Calu3 (cell line): ENCODE measurements at places on chromosomes 1 and 21. TPM values are rescaled to one million over a fixed set of nuclear protein-coding genes. Genes with fewer than 3 reads are reported as not detected.
A peak's percentile ranks its signal among the peaks of the same experiment; 100 is the strongest.

Gene PCAT6
- 1.3 and 2.8 TPM in 2 replicates for total RNA-seq

Gene SH3BGR
- 3.2 and 3.7 TPM in 2 replicates for total RNA-seq

Gene CHRM3
- 2.3 and 2.6 TPM in 2 replicates for total RNA-seq

Gene PDE4B
- 2.2 and 2.9 TPM in 2 replicates for total RNA-seq

Gene SPATA21
- total RNA-seq: not detected in 2 replicates

Gene AKR7A3
- 1.7 and 2.2 TPM in 2 replicates for total RNA-seq

Gene CYB5RL
- 12.9 and 14.5 TPM in 2 replicates for total RNA-seq

Gene RGS5
- total RNA-seq: 1.9 and 6.7 TPM in 2 replicates

DNA sequence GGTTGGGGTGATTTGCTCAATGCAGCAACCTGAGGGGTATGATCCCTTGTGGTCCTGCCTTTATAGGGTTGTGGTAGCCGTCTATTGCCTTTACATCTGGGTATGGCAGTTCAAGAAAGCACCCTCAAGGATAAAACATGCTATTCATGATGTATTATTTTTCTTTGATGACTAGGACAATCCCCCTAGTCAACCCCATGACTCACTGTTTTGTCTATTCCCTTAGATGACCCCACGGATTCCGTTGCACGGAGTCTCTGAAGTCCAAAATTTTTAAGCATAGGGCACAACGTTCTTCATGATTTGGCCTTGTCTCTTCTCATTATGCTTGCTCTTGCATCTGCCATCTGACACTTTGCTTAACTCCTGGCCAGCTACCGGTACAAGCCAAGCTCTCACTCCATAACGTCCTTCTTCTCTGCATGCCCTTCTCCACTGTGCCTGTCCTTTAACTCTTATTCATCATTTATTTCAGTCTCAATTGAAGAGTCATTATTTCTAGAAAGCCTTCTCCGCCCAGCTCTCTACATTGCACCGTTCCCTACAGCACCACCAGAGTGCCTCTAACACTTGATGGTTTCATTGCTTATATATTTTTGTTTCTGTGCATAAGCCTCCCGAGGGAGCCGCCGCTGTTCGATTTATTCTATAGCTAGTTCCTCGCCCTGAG, 838 bp upstream of the DISP1 start:
- no peak for DNase-seq

- no peak for DNase-seq
Observed at GRCh38 chr21:31894457-31894856, 21.6 kb downstream of the HUNK start.

DNA sequence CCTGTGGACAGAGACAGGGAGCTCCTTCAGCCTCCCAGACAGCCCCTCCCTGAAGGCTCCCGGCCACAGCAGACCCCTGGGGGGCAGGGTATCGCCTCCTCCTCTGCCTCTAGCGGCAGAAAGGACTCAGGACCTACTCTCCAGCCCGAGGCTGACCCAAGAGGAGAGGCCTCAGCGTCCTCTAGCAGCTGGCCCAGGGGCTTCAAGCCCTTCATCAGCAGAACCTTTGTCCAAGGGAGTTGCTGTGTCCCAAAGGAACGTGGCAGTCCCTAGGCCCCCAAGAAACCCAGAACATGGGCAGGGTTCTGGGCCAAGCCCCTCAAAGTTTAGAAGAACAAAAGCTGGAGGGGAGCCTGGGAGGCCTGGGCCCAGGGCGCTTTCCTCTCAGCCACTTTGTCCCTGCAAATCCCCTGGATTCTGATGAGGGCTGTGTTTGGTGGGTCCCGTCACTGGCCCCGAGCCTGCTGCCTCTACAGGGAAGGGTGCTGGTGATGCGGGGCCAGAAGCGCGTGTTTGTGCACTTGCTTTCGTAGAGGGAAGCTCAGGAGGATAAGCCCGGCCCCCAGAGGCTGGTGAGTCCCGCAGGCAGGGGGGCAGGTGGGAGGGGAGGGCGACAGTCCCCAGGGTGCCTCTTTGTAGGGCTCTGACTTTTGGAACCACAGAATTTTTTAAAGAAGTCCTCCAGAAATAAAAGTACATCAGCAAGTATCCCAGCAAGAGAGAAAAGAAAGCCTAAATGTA, 13.3 kb downstream of the ITGB2 start:
- DNase-seq: no peak

GRCh38 chr21:43211760-43212115, 42.9 kb downstream of the CRYAA start:
- DNase-seq: no peak

DNA sequence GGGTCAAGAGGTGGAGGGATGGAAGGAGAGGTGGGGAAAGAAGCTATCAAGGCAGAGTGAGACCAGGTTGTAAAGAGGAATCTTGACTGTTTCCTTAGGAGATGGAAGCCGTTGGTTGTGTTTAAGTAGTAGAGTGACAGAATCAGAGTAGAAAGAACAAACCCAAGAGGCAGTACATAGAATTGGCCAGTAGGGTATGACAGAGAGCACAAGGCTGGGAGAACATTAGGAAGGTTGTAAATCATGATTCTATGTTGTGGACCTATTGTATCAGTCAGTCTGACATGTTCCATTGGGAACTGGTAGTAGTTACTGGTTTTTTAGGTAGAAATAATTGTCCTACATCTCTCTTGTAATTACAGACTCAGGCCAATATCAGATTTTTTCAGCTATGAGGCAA, 486.9 kb upstream of the USP24 start:
- peak; percentile 18 for DNase-seq

DNA sequence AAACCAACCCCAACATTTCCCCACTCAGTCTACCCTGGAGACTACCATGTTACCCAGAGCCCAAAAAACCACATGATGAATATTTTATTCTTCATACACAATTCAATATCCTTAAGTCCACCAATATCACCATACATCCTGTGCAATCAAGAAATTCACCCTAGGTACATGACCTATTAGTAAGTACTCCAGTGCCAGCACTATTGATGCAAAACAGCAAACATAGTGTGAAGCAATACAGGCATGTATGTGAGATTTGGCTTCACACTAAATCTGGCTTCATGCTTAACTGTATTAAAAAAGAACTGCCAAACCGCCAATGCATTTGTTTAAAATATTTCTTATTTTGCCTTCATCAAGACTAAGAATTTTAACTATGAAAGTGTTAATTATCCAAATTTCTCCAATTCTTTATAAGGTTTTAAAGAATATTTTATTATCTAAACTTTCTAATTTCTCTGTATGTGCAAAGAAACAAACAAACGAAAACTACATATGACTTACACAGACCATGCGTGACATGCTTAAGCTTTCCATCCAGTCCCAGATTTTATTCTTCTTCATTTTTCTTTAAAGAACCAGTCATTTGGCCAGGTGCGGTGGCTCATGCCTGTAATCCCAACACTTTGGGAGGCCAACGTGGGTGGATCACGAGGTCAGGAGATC, 22.4 kb upstream of the TMEM125 start:
- no peak for DNase-seq

- no peak for DNase-seq
Observed at GRCh38 chr1:95068956-95069709, 3.6 kb downstream of the ALG14 start.

- no peak for DNase-seq
Observed at GRCh38 chr1:118021668-118022067, 92.1 kb downstream of the WDR3 start.

DNA sequence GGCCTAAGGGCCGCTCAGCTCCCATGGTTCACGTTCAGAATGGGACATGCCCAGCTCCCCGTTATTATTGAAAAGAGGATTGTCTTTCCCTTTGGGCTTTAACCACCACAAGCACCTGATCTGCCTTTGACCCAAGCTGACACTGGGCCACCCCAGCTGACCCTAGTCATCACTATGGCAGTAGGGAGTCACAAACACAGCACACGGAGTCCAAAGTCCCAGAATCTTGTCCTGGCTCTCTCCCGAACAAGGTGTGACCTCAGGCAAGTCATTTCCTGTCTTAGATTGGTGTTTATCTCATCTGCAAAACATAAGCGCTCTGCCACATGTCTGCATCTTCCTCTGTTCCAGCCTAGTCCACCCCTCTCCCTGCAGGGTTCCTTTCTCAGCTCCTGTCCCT, 31.5 kb downstream of the IGFN1 start:
- DNase-seq: no peak

DNA sequence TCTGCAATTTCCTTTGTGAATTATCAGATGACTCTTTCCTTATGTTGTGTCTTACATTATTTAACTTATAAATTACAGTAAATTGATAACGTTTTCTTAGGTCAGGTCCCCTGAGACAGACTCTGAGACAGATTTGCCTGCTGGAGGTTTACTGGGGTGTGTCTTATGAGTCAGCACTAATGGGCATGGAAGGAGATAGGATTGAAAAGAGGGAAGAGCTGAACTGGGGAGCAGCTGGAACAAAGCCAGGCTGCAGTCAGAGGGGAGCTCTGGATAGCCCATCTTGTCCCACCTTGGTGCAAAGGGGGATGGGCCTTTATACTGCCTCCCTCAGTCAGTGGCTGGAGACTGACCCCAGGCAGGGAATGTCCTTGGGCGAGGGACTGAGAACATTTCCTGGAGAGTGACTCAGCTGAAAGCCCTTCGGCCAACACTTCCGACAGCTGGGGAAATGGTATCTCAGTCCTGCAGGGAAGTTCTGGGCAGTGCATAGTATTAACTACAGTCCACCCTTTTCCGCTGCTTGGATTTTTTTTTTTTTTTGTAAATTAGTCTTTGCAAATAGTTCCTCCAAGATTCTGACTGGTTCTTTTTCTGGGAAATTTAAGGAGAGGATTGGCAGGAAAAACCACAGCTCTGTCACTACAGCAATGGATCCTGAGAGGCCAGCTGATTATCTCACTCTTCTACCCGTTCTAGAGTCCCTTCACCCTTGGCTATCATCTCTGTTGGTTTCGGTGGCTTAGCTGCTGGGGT, 39.1 kb upstream of the CDC42BPA start:
- peak; percentile 75 for DNase-seq

- no peak for DNase-seq
Observed at GRCh38 chr21:42341776-42342542, 8.8 kb downstream of the TFF2 start.

DNA sequence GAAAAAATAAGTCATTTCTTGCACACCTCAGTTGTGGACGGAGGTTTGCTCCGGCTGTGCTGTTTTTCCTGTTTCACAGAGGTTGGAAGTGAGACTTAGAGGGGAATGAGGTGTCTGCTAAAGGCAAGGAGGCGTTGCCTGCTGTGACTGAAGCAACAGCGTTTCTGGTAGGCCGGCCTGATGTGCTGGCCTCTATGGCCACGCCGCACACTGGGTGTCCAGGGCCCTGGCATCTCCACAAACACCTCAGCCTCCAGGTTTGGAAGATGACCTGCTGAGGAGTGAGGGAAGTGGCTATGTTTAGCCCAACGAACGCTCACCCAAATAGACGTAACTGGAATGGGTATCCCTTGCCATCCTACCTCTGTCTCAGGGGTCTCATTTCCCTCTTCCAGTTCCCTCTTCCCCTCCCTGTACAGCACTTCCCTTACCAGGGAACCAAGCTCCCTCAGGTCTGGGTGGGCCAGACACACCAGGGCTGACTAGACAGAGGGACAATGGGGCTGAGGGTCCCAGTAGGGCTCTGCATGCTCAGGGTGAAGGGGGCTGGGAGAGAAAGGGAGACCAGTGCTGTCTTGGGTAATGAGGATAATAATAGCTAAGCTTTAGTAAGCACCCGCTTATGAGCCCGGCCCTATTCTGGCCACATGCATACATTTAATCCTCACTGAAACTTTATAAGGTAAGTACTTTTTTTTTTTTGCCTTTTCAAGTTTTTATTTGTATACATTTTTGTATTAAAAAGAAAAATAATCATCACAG, 11.9 kb downstream of the CACNA1S start:
- DNase-seq: no peak

DNA sequence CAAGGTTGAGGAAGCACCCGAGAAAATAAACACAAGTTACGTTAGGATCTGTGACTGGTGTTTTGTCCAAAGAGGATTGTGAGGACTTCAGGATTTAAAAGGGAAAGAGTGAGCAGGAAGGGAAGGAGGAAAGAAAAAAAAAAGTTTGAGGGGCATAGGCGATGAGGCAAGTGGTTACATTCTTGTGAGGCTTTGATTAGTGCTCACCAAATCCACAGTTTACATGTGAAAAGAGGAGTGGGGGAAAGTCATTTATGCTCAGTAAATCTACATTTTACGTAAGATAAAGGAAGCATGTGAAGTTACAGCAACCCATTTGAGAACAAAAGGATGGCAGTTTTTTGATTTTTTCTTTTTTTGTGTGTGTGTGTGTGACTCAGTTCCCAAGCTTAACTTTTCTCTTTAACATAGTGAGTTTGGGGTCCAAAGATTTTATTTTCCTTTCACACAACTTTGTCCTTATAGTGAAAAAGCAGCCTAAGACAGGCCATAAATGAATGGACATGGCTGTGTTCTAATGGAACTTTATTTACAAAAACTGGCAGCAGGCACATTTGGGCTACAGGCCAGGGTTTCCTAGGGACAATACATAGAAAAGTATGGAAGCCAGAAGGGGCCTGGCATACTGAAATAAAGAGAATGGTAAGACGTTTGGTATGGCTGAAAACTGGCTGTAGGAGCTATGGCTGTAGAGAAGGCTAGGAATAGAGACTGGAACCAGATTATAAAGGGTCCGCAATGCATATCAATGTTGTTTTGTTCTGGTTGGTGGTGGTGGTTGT, 121.7 kb downstream of the FGGY start:
- DNase-seq: no peak

DNA sequence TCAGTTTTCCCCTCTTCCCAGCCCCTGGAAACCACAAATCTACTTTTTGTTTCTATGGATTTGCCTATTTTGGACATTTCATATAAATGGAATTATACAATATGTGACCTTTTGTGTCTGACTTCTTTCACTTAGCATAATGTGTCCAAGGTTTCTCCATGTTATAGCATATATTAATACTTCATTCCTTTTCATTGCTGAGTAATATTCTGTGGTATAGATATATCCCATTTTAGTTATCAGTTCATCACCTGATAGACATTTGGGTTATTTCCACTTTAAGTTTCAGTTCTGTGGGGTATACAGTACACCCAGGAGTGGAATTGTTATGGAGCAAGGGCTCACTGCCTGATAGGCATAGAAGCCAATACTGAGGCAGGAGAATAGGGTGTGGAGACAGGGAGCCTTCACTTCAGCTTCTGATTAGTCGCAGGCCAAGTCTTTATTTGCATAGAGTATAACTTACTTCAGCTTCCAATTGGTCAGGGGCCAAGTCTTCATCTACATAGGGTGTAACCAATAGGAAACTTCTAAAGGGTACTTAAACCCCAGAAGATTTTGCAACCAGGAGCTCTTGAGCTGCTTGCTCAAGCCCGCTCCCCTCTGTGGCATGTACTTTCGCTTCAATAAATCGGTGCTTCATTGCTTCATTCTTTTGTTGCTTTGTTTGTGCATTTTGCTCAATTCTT, 8.3 kb upstream of the NVL start:
- no peak for DNase-seq

DNA sequence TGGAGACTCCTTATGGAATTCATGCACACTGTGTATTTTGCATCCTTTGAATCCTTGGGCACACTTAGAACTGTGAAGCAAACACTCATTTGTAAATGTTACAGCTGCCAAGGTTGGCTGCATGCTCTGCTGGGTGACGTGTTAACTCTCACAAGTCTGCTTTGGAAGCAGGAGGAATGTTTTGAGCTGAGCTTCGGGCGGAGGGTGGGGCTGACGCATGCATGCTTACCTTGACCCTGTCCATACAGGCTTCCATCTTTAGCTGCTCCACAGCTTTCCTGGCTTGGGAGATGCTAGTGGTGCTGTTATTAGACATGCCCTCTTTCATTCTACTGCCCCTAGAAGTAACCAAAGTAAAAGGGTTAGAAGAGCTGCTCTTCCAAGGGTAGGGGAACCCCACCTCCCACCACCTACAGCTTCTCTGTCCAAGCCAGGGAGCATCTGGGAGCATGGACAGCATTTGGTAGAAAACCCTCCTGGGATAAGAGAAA, 66.0 kb downstream of the GNG4 start:
- no peak for DNase-seq

- no peak for DNase-seq
Observed at GRCh38 chr1:116380499-116381242, 7.6 kb downstream of the ATP1A1 start.
